Substantia nigra (tissue), 51 donors: ENCODE measurements at places on chromosomes 7 and 10.

- DNase-seq = no peak
Measured at GRCh38 chr10:4721999-4722753, 103.8 kb upstream of the AKR1E2 start.

GRCh38 chr7:1496531-1497292, 7.5 kb downstream of the INTS1 start:
- no peak for DNase-seq

DNA sequence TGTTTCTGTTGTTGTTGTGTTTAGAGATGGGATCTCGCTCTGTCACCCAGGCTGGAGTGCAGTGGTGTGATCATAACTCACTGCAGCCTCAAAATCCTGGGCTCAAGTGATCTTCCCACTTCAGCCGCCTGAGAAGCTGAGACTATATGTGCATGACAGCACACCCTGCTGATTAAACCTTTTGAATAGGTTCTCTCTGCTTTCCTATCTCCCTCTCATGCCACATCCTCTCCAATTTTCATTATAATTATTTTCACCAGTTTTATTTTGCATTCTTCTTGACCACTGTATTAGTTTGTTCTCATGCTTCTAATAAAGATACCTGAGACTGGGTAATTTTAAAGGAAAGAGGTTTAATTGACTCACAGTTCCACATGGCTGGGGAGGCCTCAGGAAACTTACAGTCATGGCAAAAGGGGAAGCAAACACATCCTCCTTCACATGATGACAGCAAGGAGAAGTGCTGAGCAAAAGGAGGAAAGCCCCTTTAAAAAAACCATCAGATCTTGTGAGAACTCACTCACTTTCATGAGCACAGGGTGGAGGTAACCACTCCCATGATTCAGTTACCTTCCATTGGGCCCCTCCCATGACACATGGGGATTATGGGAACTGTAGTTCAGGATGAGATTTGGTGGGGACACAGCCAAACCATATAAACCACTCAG, 12.9 kb downstream of the AGK start:
- no peak for DNase-seq

DNA sequence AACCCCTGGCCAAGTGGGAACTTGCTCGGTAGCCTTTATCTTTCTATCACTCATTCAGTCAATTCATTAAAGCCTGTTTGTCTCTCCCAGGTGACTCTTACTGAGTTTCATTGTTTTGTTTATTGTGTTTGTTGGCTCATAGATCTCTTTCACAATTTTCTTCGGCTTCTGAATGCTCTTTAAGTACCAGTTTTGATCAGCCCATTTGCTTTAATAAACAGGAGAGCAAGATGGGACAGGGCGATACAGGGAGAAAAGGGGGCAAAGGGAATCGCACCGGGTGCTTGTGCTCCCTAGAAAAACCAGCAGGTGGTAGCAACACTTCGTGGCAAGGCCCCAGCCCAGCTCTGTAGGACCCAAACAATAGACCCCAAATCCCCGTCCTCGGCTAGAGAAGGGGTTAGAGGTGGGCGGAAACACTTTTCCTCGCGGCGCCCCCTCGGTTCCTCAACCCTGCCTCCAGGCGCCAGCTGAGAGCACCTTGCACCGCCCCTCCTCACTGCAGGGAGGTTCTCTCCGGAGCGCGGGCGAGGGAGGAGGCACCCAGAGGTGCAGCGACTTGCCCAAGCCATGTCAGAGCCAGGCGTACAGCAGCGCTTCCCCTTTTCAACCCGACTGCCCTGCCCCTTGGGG, 1.0 kb upstream of the EPHB6 start:
- DNase-seq = peak; percentile 58

DNA sequence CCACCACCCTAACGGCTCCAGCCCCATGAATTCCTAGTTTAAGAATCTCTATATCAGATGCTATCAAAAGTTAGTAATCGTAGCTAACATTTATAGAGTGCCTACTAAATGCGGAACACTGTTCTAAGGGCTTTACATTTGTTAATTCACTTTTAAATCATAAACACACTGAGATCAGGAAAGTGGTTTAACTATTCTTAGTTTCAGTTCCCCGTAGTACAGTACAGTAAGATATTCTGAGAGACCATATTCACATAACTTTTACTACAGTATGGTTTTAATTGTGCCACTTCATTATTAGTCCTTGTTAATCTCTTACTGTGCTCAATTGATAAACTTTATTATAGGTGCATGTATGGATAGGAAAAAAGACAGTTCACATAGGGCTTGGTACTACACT, 22.5 kb downstream of the SYPL1 start:
- no peak for DNase-seq

DNA sequence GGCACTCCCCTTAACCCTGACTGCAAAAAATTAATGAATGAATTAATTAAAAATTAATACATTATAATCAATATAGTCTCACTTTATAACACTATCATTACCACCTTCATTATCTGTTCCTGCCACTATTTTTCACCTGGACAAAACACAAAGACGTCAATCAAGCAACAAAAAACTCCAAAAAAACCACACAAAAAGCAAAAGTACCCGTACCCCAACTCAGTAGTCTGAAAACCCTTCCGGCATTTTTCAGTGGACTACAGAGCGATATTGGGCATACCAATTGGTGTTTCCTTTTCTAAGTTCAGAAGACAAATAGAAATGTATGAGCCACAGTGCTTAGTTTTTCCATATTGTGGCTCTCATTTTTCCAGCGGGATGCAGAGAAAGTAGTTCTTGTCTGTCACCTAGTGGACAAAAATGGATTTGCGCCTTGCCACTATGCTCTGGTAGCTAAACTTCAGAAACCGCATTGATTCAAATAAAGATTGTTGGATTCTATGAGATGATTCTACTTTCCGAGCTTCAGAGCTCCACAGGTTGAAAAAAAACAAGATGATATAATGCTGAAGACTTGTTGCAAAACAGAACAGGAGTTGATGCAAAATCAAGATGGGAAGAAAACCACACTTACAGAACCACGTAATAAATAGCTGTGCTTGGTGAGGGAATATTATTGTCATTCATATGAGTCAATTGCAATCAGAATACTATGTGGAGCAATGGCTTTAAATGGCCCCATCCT, 50.6 kb upstream of the ITGB1 start:
- peak; percentile 44 for DNase-seq

DNA sequence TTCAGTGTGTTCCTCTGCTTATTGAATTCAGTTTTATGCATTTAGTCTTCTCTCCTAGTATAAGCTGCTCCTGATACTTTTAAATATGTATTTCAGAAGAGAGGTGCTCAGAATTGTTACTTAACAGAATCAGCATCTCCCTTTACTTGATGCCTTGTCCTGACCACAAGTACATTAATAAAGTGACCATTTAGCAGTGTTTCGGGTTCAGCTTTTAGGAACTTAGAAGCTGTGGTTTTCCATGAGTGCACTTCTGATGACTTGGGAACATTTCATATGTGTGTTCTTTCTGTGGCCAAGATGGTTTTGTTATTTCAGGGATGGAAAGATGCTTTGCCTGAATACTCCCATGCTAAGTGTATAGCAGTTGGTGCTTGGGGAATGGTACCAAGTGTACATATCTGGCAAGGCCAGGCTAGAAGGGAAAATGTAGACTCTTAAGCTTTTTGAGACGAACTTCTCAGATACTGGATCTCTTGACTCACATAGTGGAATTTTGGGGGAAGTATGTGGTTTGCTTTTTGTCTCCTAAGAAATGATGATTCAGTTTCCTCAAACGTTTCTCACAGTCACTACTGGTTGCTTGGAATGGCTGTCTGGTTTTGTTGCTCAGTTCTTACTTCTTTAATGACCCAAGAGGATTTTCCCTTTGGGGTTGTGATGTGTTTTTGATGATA, 17.2 kb downstream of the SGPL1 start:
- DNase-seq = no peak

DNA sequence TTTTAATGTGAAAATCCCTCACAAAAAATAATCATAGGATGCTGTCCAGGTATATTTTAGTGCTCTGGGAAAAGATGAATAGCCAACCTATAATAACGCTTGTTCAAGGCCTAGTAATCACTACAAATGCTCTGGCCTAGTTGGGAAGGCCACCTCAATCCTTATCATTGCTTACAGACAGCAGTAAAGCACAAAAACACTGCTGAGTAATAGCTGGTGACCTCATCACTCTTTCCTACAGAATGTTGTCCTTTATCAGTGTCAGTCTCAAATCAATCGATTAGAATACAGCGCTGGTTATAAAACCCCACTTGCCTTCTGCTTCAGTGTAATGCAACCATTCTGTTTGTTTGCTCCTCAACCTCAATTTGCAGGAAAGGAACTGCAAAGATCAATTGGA, 72.6 kb upstream of the STEAP1 start:
- no peak for DNase-seq

GRCh38 chr10:103585011-103585405, 91.5 kb downstream of the NEURL1 start:
- no peak for DNase-seq

GRCh38 chr10:62010366-62010765, 108.9 kb downstream of the ARID5B start:
- no peak for DNase-seq

DNA sequence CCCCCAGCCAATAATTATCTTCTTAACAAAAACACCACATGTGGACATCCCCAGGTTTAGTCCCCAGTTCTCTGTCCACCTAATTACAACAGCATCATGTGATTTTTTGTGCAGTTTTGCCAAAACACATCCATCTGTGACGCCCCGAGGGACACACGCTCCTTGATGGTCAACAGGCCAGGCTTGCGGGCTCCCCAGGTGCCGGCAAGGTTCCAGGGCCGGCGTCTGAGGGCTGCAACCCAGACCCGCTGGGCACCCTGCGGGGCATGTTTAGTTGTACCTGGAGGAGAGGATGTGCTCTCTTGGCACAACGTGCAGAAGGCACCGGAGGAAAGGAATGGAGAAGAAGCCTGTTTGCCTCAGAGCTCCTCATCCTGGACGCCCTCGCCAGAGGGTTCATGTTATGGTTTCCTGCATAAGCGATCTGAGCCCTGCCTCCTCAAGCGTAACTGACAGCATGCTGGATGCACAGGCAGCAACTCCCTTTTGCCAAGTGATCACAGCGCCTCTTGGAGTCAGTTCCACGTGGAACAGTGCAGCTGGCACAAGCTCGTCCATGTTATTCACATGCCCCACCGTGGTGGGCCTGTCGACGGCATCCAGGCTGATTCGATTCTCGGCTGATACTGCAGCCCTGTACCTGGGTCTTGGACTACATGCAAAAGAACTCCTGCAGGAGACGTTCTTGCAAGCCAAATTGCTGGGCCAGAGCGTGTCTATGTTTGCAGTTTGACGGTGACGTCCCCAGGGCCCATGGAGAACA, 41.6 kb downstream of the JAKMIP3 start:
- no peak for DNase-seq

GRCh38 chr7:107684947-107685463, 24.4 kb downstream of the SLC26A4 start:
- DNase-seq = no peak

GRCh38 chr7:23467291-23467805, 2.9 kb downstream of the IGF2BP3 start:
- DNase-seq = no peak

- DNase-seq = no peak
Measured at GRCh38 chr10:21158301-21158700, 261.2 kb upstream of the NEBL start.

- no peak for DNase-seq
Measured at GRCh38 chr7:21412957-21413356, 14.9 kb upstream of the SP4 start.
